ENCODE measurements at places on chromosomes 12 and 14. TPM values are rescaled to one million over a fixed set of nuclear protein-coding genes. Genes with fewer than 3 reads are reported as not detected.

BIN2 gene
- 7.3 TPM for total RNA-seq

SMCO2 gene
- not detected for total RNA-seq

BBOF1 gene
- total RNA-seq = 6.8 TPM

HOXC4 gene
- total RNA-seq = not detected

LMO3 gene
- 9.4 TPM for total RNA-seq

ERBB3 gene
- total RNA-seq = 423 TPM

GRCh38 chr12:62562846-62563245 lies 96.2 kb downstream of the MON2 start:
- no peak for DNase-seq

GRCh38 chr14:96405677-96406076 lies 13.7 kb downstream of the AK7 start:
- DNase-seq = no peak

DNA sequence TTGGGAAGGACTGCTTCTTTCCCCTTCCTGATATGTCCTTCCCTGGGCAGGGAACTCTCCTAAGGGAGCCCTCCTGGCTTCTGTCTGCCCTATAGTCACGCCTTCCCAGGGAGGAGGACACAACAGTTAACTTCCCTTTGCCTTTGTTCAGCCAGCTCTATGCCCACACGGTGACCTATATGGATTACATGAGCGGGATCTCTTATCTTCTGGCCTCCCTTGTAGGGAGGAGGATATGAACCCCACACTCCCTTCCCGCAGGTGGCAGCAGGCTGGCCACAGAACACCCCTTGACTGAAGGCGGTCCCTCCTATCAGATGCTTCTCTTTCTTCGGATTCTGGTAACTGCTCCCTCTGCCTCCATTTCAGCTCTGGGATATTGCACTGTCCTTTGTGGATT lies 135.6 kb upstream of the MAX start:
- no peak for DNase-seq

- DNase-seq = no peak
These were observed 133.2 kb downstream of the ANO4 start for GRCh38 chr12:100927826-100928225.

DNA sequence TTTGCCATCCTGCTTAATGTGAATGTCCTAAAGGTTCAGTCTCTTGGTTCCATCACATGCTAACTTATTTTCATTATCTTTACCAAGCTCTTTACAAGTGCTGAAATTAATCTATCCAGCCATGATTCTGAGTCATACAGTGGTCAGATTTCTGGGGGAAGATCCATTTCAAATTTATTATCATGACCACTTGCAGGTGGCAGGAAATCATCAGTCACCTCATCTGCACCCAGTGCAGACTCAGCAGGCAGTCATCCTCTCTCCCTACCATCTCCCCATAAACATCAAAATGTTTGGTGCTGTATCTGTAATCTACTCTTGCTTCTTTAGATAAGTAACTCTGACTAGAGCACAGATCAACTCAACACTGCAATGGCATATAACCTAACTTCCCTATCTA lies 23.5 kb downstream of the ATG14 start:
- DNase-seq = no peak

GRCh38 chr14:104467641-104468040 lies 111.9 kb upstream of the C14orf180 start:
- no peak for DNase-seq

GRCh38 chr12:59182658-59183455 lies 262.6 kb upstream of the LRIG3 start:
- DNase-seq = no peak

GRCh38 chr14:24965934-24966578 lies 83.9 kb downstream of the STXBP6 start:
- no peak for DNase-seq

- DNase-seq = no peak
These were observed 72.9 kb upstream of the KRAS start for GRCh38 chr12:25323581-25323982.

- peak; percentile 25 for DNase-seq
These were observed 3.6 kb downstream of the ITGA7 start for GRCh38 chr12:55703901-55704761.

GRCh38 chr12:49776413-49776812 lies 35.1 kb downstream of the TMBIM6 start:
- peak; percentile 64 for DNase-seq

DNA sequence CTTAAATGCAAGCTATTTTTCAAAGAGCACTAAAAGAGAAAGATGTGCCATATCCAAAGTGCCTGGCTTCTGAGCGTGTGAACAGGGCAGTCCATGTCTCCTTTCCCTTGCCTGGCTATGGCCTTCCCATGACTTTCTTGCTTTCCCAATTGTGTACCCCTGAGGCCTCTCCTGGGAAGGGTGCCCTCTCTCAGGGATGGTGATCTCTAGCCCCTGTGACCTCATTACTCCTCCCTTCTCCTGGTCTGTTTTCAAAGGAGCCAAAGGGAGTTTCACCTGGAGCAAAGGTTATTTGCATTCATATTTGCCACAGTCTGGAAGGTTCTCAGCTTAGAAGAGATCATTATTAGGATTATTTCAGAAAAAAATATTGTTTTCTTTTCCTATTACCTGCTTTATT lies 429.4 kb upstream of the TMTC1 start:
- DNase-seq = no peak

- DNase-seq = no peak
These were observed 17.0 kb downstream of the NOC4L start for GRCh38 chr12:132161036-132161781.
